ENCODE measurements at places on chromosomes 7 and 10.

DNA sequence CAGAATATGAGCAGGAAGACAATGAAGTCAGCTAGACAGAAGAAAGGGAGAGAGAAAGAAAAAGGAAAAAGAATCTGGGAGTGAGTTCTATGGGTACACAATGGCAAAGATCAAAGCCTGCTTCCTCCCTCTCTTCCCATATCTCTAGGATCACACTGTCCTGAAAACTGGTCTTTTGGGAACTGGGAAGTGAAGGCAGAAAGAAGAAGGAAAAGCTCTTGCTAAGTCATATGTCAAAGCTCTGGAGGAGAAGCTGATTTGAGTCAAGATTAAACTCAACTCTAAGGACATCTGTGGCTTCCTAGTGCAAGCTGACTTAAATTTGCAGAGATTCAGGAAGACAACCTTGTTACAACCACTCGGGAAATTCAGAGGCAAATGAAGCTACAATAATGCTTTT lies 147.5 kb downstream of the DOCK4 start:
- DNase-seq = no peak

GRCh38 chr10:95693071-95693667 lies 558 bp downstream of the TCTN3 start:
- no peak for DNase-seq

DNA sequence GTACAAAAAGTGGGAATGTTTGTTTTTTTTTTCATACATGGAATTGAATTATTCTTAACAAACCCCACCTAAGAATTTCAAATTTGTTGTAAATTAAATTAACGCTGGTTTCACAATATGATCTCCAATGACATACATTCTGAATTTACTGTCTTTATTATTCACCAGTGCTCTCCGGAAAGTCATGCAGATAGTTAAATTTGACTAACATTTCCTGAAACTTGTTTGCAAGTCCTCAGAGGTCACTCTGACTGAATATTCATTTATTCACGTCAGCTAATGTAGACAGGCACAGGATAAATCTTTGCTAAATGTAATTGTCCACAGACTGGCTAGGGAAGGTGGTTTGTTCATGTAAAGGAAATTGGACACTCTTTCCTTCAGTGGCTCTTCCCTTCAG lies 730.4 kb downstream of the PHTF2 start:
- DNase-seq = no peak

DNA sequence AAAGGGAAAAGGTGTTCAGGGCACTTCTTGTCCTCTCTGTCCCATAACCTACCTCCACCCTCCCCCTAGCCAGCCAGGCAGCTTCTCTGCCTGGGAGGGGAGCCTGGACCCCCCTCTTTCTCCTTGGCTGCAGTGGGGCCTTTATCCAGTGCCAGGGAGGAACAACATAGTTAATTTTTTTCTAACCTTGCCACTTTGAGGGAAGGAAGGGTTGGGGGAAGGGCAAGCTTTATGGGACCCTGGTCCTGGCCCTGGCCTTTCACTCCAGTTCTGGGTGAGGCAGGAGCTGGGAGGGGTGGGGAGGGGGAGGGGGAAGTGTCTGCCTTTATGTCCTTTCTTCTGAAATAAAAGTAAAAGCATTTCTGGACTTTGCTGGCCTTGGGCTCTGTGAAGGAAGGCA lies 4.5 kb downstream of the VGF start:
- no peak for DNase-seq

DNA sequence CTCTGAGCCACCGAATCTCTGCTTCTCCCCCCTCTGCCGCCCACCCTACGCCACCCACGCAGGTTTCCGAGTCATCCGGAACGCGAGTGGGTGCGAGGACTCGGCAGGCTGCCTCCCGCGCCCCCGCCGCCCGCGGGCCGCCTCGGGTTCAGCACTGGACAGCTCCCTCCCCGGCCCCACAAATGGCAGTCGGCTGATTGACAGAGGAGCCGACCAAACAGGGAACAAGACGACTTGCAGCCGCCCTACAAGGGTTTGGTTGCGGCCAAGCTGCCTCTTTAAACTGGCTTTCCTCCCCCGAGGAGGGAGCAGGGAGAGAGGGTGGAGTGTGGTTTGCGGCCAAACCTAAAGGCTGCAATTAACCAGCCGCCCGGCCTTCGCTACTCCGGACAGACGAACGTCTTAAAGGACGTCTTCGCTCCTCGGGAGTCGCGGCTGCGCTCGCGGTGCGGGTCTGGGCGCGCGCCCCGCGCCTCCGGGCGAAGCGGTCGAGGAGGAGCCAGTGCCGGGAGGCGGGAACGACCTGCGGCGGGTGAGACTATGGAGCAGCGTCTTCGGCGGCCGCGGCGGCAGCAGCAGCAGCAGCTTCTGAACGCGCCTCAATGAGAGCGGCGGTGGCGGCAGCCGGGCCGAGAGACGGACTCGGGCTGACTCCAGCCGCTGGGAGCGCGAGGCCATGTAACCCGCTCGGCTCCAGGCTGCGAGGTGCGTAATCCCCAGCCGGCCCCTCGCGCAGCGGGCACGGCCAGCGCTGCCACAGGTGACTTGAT lies at the start of gene GPR158:
Gene GPR158, plus strand, starts transcription at position 541 of the 770 bp plus-strand sequence. CDS start 420 bp downstream, outside the sequence.
- DNase-seq = peak; percentile 95

DNA sequence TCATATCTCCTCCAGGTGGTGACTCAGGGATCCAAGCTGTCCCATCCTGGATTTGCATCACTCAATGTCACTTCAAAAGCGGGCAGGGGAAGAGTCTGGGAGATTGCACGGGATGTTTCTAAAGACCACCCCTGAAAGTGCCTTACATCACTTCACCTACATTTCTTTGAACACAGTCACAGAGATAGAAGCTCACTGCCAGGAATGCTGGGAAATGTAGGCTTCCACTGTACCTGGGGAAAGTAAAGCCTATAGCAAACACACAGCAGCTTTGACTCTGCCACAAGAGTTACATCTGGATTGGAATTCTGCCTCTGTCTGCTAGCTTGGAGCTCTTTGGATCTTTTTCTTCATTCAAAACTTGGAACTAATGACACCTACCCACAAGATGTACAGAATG lies 300.9 kb downstream of the WDR11 start:
- no peak for DNase-seq

DNA sequence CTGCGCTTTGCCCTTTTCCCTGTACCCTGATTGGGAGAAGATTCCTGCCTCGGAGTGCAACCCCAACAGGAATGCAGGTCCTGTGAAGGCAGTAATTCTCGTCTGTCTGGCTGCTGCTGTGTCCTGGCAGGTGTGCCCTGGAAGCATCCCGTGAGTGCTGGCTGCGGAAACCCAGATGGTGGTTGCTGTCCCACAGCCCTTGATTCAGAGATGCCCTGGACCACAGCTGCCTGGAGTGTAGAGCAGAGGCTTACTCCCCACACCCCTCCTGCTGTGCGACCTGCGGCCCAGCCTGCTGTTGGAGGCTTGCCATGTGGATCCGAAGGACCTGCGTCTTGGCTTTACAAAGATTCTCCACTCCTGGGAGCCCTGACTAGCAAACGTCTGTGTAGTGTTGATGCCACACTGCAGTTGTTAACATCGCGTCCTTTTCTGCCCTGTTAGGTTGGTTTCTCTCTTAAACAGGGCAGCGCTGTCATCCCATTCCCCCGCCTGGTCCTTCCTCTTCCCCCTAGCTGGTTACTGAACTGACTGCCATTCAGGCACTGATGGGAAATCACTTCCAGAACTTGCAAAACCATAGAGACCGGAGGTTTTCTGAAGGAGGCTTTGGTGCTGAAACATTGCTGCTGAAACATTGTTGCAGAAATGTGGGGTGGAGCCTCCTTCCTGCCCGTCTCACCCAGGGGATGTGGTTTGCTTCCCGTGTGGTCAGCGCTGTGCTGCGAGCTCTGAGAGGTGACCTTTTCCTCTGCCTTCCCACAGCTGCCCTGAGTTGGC lies 53.3 kb downstream of the DNAJB6 start:
- DNase-seq = peak; percentile 48

DNA sequence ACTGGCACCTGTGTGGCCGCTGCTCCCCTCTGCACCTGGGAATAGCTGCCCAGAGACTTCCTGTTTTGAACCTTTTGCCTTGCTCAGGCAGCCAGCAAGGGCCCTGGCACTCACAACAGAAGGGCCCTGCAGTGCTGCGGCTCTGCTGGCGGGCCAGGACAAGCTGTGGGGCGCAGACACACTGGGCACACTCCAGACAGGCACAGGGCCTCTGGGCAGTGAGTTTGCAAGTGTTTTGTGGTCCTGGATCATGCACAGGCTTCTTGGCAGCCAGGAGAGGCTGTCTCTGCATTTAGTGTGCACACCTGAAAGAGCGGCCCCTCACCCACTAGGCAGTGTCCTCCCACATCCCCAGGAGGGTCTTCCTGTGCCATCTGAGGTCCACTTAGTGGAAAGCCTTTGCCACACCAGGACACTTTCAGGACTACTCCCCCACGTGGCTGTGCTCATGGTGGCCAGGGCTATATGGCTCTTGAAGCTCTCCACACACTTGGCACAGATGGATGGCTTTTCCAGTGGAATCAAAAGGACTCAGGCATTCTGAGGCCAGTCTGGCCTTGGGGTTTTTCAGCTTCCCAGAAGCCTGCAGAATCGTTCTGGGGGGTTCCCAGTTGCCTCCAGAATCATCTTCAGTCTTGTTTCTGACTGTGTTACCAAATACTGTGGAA lies 5.0 kb upstream of the ATP6V0E2 start:
- DNase-seq = no peak

DNA sequence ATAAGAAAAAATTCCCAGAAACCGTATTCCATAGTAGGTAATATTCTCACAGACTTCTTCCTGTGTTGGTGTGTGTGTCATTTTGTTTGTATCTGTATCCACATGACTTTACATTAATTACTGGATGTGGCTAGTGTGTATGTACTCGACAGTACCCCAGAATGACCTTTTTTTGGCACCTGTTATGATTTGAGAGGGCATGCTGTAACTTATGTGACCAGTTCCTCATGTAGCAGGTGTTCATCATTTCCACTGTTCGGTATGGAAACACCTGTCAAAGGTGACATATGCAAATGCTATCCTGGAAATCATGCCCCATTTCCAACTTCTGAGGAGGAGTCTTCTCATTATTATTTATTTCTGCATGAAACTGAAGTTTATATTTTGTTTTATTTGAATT lies 89.3 kb downstream of the ZMYND11 start:
- no peak for DNase-seq

DNA sequence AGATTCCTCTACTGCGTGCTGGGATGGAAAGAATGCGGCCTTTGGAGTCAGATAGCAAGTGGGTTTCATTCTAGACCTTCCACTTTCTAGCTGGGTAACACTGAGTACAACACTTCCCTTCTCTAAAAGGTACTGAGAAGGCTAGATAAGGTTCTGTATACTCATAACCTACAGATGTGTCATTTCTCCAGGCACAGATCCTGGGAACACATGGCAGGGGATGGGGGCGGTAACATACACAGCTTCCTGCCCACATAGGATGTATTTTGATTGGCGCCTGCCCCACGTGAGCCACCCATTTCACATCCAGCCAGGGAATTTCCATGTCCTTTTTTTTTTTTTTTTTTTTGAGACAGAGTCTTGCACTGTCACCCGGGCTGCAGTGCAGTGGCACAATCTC lies 31.8 kb downstream of the KLRG2 start:
- DNase-seq = no peak

DNA sequence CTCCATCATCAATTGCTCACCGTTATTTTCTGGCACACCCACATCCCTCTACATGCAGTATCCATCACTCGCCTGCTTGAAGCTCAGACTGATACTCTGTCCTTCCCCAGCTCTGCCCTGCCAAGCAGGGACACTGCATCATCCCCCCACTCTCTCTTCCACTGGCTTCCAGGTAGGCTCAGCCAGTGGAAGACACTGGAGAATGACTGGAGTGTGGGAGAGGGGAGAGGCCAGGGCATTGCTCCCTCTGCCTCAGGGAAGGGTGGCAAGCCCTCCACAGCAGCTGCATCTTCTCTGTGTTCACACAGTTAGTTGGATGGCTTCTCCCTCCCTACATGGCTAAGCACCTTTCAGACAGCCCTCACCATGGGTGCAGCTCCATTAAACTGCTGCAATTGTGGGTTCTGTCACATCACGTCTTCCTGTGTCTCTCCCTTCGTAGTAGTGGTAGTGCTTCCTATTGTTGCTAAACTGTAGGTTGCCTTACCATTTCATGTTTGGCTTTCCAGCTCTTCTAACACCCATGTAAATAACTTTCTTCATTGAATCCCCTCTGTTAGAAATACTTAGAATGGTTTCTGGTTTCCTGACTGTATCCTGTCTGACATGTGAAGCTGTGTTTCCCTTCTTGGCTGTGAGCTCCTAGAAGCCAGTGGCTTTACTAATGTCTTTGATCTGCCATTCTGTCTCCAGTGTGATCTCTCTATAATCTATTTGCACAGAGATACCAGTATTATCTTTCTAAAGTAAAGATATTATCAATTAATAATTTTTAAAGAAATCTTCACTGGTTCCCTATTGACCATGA lies 483.7 kb upstream of the LRRN3 start:
- DNase-seq = no peak

DNA sequence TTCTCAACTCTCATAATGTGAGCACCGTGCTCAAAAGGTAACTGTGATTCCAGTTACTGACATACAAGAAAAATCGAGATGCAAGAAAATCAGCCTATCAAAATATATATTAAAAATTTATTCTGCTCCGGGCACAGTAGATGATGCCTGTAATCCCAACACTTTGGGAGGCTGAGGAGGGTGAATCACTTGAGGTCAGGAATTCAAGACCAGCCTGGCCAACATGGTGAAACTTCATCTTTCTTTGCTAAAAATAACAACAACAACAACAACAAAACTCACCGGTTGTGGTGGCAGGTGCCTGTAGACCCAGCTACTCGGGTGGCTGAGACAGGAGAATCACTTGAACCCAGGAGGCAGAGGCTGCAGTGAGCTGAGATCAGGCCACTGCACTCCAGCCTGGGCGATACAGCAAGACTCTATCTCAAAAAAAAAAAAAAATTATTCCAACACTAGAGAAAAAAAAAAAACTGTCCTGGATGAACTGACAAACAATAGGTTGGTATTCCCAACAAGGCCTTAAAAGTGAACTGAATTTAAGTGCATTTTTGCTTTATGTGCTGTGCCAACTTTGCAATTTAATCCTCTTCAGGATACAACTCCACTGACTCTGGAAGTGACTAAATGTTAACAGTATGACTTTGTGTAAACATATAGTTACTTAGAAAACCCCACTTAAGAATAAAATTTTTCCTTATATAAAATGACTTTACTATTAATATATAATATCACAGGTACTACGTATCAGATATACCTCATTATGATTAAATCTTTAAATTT lies 51.1 kb downstream of the JMJD1C start:
- no peak for DNase-seq

DNA sequence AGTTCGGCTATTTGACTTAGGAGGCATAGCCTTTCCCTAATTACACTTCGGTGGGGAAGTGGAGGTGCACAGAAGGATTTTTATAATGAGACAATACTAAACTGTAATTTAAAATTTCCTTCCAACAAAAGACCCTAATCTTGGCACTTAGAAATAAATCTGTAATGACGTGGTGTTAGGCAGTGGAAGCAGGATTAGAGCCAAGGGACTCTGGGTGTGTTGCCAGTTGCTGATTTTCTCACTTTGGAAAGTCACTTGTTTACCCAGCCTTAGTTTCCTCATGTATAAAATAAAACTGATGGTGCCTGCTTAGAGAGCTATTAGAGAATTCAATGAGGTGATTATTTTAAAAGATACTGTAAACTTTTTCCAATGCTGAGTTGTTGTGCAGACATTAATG lies 287.2 kb downstream of the AUTS2 start:
- no peak for DNase-seq

- no peak for DNase-seq
Observed at GRCh38 chr10:114499116-114499515, 94.8 kb upstream of the AFAP1L2 start.

All from femur (tissue), 1 donor.